ENCODE measurements at places on chromosomes 11 and 22.
A peak's percentile ranks its signal among the peaks of the same experiment; 100 is the strongest.

DNA sequence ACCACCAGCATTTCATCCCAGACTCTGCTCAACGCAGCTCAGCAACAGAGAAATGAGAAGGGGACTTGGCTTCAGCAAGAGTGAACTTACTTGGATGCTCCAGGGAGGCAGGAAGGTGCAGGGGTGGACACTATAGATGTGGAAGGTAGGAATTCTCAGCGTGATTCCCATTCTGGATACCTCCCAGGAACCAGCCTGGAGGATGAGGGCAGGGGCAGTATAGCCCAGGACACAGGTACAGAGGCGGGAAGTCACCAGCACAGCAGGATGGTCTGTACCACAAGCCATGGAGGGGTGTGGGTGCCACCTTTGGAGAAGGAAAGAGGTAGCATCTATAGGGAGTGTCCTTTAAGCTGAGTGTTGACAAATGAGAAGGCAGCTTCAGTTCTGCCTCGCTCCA, 1275.2 kb downstream of the TBC1D22A start:
- DNase-seq: no peak

DNA sequence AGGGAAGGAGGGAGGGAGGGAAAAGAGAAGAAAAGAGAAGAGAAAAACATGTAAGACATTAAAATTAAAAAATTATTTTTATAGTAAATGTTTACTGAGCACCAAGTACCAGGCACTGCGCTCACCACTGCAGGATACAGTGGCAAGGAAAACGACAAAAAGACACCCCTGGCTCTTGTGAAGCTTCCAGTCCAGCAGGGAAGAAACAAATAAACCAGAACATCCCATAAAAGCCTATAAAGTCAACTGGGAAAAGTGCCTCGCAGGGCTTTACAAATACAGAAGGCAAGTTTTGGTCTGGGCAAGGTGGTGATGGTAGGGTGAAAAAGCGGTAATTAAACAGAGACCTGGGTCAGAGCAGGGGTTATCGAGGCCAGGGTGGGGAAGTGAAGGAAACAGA, 33.6 kb downstream of the LARGE1 start:
- DNase-seq: no peak

- no peak for DNase-seq
Measured at GRCh38 chr11:68364581-68364980, 52.2 kb downstream of the LRP5 start.

GRCh38 chr11:62545437-62546243, 966 bp downstream of the AHNAK start:
- DNase-seq: peak; percentile 57

DNA sequence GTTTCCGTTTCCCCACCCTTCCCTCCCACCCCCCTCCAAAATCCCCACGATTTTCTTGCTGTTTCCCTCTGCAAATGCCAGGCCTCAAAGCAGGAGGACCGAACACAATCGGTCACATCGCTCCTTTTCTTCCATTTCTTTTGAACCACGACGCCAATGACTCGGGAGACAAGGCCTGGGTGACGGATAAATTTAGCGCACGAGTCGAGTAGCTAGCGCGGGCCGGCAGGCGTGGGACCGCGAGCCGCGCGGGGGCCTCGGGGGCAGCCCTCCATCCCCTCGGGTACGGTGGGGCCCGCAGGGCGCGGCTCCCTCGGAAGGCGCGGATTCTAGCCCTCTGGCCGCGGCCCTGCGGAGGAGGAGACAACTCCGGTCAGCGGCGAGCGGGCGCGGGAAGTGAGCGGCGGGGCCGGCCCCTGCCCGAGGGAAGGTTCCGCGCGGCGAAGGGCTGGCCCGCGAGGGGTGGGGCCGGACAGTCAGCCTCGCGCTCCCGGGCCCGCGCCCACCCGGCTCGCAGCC, 414 bp downstream of the JOSD1 start:
- no peak for DNase-seq

DNA sequence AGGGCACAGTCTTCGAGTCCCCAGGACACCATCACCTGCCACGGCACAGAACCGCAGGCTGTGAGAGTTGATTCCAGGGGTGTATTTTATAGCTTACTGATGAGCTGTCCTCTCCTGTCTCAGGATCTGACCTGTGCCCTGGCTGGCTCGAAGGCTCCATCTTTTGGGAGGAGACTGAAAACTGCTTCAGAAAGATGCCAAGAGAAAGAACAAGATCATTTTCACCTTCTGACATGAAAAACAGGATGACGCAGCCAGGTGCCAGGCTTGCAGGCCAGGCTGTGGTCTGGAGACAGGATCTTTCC, 2.2 kb downstream of the MRGPRD start:
- DNase-seq: no peak

DNA sequence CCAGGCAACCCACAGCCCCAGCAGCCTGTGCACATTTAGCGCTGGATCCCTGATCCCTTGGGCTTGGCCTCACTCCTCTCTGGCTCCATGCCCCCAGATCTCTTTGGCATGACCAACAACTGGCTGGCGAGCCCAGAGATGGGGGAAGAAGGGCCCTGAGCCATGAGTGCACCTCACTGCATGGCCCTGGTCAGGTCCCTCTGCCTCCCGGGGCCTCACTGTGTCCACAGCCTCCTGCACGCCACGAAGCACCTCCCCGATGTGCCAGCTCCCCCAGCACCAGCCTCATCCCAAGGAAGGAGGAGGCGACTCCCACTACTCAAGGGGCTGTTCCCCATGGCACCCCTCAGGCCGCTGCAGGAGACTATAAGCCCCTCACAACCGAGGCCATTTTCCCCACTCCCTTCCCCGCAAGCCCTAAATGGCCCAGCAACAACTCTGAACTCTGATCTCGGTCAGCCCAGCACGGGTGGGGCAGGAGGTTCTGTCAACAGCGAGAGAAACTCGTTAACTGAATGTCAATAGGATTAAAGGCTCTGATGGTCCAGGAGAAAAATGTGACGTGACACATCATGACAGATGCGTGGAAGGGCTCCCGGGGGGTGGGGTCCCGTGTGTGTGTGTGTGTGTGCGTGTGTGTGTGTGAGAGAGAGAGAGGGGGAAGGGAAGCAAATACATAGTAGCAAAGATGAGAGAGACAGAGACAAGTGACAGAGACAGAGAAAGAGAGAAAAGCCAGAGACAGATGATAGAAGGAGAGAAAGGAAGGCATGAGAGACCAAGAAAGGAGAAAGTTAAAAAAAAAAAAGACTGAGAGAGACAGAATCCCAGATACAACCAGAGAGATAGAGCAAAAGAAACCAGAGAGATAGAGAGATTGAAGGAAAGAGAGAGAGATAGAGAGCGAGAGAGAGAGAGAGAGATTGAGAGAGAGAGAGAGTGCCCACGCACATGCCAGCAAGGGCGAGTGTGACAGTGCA, 28.4 kb upstream of the SYT7 start:
- DNase-seq: no peak

GRCh38 chr11:131808470-131808869, 438.1 kb downstream of the NTM start:
- no peak for DNase-seq

GRCh38 chr22:40654522-40655167, 18.1 kb upstream of the MRTFA start:
- no peak for DNase-seq

DNA sequence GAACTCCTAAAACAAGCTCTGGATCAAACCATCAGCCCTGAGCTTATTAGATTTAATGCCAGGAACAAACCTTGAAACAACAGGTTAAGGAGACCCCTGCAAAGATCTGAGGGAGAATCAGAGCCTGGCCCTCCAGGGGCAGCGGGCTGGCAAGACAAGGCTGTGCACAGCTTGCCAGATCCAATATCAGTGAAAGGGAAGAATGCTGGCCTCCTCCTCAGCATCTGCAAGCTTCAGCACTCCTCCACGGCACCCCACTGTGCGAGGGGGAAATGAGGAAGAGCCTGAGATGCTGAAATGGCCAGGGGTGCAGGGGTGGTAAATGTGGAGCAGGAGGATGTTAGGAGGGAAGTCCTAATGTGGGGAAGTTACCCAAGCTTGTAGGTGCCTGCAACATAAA, 167.0 kb downstream of the TENM4 start:
- DNase-seq: no peak

GRCh38 chr22:31346733-31347250, 646 bp upstream of the PATZ1 start:
- no peak for DNase-seq

DNA sequence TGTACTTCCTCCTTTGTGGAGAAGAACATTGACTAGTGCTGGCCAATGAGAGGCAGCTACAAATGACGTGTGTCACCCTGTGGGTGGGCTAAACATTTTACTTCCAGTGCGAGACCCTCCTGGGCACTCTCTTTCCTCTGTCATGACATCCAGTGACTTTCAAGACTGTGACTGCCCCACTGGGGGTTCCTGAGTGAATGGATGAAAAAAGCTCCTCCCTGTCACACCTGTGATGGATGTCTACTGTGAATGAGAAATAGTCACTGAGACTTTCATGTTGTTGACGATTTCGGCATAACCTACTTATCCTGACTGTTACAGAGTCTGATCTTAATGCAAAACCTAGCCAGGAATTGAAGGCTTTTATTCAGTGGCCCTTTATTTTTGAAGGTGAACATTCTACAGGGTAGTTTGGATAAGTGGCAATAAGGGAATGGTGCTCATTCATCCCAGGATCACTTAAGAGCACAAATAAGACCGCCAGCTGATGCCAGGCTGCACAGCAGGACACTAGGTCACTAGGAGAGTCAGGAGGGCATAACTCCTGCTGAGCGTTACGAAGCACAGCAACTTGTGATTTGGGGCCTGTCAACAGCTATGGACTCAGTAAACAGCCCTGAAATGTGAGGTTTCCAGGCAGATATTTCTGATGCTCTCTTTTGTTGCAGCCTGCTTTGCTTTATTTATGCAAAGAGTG, 636.6 kb downstream of the NTM start:
- DNase-seq: no peak

DNA sequence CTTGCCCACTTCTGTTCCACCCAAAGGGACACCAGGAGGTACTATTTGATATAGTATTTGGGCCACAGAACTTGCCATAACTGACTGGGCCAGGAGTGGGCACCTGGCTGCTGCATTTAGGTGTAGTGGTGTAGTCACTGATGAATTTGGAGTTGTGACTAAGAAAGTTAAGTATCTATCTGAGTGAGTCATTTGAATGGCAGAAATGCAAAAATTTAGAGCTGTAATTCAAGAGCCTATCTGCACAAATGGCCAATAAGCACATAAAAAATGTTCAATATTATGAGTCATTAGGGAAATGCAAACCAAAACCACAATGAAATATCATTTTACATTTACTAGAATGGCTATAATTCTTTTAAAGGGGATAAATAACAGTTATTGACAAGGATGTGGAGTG, 14.7 kb downstream of the GLYATL2 start:
- DNase-seq: peak; percentile 18

DNA sequence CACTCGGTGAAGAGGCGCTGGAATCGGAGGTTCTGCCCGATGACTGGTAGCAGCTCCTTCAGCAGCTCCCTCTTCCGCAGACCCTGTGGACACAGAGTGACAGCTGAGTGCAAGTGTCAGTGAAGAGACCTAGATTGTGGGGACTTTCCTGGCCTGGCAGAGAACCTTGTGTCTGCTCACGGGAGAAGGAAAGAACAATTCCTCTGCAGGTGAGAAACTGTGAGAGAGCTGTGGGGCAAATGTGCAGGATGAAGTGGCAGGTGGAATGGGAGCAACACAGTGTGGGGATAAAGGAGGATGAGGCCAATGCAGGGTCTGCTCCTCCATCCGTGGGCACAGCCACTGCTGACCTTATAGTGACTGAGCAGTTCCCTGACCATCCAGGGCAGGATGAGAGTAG, 40.0 kb upstream of the CLTCL1 start:
- no peak for DNase-seq

GRCh38 chr11:20451568-20451967, 64.1 kb downstream of the PRMT3 start:
- no peak for DNase-seq

- DNase-seq: no peak
Measured at GRCh38 chr11:90722552-90723190, 499.8 kb upstream of the CHORDC1 start.

- no peak for DNase-seq
Measured at GRCh38 chr11:27618281-27618915, 81.9 kb downstream of the BDNF start.

DNA sequence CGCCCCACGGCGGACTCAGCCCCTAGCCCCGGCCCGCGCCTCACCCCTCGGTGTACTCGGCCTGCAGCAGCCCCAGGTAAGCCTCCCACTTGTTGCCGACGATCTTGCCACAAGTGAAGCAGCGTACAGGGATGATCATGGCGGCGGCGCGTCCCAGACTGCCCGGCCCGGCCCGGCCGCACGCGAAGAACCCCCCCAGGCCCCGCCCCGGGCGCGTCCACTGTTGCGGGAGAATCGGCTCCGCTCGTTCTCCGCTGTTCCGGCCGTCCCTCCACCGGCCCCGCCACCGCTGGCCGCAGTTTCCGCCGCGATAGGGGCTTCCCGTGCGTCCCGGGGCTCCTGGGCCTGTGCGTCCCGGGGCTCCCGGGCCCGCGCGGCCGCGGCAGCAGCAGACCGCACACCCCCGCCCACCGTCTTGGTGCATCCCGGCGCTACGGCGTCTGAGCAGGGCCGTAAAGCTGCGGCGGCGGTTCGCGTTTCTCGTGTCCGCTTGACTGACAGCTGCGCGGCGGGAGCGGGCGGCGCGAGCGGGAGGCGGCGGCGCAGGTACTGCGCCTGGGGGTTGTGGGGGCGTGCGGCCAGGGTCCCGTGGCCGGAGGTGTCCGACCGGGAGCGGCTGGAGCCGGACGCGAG, at the start of the genes POLR2L and TSPAN4:
TSS of gene POLR2L (minus strand) at position 160 of the 633 bp plus-strand sequence. CDS start at position 139, 21 bp downstream.
TSS of gene TSPAN4 (plus strand) at position 483 of the 633 bp plus-strand sequence. CDS start 7,453 bp downstream, outside the sequence.
- no peak for DNase-seq

- DNase-seq: no peak
Measured at GRCh38 chr11:35163702-35164496, 24.9 kb downstream of the CD44 start.

DNA sequence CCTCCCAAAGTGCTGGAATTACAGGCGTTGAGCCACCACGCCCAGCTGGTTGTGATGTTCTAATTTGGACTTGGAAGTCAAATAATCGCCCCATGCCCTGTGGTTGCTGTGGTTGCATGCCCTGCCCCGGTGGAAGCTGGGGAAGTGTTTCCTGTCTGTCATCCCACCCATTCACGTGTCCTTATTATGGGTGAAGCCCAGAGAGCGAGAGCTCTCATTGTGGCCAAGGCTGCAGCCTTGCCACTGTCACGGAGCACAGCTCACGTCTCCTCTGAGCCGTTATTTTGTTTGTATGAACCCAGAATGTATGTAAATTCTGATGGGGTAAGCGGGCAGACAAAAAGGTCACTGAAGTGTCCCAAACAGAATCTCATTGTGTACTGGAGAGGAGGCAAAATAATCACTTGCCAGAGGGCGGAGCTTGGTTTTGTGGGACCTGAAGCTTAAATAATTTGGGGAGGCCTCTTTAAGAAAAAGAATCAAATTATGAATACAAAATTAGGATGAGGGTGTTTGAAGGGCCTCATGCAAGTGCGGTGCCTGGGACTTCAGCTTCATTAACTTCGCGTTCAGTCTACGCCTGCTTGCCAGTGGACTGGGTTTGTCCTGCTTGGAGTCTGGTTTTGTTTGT, 25.8 kb upstream of the TREH start:
- no peak for DNase-seq
